ENCODE measurements at places on chromosomes 2 and 18.

DNA sequence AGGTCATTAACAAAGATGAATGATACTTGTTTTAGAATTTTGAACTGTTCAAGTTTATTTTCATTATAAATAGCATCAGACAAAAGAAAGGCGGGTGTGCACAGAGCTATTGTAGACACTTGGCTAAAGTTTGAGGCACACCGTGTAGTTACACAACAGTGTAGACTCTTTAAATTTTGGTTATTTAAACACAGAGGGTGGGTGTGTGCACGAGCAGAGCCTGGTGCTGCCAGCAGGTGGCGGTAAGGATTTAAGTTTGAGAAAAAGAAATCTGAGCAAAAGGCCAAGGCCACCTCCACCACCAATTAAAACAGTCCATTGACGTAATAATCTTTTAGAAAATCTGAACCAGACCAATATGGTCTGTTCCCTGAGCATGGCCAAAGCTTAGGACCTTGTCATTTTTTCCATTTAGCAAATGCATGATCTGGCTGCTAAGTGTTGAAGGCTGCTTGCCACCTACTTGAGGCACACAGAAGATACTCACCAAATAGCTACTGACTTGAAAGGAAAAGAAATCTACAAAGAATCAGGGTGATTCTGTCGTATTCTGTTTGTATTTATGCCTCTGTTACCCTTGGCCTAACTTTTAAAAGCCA, 14.3 kb downstream of the COPS7B start:
- DNase-seq = peak; percentile 28

DNA sequence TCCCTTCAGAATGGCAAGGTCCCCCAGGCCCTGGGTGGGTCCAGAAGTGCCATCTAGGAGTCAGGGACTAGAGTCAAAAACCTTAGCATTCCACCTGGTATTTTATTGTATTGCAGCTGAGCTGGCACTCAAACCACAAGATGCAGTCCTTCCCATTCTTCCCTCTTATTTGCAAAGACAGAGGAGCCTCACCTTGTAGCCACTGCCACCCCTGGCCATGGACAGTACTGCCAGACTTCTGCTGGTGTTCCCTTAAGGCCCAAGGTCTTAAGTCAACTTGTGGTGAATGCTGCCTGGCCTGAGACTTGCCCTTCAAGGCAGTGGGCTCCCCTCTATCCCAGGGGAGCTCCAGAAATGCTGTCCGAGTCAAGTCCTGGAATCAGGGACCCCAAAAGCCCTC, 6.9 kb downstream of the UGT1A10 start:
- DNase-seq = no peak

DNA sequence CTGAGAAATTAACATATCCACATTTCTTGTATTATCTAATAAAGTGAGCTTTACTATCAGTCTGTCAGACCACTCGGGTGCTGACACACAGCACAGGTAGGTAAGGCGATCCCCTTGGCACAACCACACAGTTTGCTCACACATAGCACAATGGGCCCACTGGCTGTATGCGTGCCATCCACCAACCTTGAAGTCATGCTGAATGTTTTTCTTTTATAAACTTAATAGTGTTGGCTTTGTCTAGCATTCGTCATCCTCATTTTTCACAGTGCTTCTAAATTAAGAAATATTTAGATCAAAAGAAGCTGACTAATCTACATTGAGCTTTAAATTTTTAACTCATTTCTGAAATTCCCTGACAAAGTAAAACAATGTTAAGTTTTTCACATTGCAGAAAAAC, 50.0 kb upstream of the PAPOLG start:
- DNase-seq = no peak

DNA sequence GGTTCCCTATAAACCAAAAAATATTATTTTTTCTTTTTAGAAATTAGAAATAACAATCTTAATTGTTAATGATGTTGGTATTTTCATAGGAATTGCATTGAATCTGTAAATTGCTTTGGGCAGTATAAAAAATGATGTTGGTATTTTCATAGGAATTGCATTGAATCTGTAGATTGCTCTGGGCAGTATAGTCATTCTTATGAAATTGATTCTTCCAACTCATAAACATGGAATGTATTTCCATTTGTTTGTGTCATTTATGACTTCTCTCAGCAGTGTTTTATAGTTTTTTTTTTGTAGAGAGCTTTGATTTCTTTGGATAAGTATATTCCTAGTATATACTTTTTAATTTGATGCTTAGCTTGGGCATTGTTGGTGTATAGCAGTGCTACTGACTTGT, 82.0 kb upstream of the NT5C1B start:
- DNase-seq = no peak

DNA sequence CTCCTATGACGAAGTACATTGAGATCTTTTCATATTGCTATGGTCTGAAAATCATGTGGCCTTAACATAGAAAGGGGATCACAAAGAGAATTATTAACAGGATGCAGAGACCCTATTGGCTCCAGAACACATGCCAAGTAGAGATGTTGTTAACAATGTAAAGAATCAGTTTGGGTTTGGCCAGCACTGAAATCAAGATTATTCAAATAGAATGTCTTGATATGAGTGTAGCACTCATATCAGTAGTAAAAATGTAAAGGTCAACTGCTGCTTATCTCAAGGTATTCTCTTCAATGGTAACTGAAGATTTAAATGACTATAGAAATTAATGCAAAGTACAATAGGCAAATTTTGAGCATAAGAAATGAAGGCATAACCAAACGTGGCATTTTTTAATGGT, 262.8 kb downstream of the PTH2R start:
- no peak for DNase-seq

DNA sequence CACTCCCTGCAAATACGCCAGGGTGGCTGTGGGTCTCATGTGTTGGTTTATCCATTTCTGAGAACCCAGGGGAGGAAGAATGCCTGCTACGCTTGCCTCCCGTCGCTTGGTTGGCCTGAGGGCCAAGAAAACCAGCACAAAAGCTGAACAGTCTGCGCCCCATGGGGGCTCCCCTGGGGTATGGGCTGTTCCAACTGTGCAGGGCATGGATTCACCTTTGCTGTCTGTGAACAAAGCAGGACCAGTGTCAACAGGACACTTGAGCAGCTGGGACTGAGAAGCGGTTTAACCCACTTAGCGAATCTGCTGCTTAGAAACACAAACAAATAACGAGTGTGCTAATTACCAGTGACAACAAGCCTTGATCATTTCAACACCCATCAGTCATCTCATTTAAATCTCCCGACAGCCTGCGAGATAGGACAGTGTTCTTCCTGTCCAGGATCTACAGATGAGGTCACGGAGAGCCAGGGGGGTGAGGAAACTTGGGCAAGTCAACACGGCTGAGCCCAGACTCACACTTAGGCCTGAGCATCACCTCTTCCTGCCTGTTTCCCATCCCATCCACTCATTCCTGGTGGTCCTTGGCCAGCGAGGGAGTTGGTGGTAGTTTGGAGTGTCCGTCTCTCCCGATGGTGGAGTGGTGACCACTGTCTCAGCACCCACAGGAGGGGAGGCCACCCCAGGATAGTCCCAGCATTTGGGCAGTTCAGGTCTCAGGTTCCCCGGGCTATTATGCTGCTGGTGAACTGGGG, 111.6 kb upstream of the HAAO start:
- no peak for DNase-seq

GRCh38 chr18:26133652-26134051, at the start of gene PSMA8:
Gene PSMA8, plus strand, starts transcription at chr18:26133869. Its CDS starts 97 bp downstream, at chr18:26133966.
- DNase-seq = peak; percentile 52

DNA sequence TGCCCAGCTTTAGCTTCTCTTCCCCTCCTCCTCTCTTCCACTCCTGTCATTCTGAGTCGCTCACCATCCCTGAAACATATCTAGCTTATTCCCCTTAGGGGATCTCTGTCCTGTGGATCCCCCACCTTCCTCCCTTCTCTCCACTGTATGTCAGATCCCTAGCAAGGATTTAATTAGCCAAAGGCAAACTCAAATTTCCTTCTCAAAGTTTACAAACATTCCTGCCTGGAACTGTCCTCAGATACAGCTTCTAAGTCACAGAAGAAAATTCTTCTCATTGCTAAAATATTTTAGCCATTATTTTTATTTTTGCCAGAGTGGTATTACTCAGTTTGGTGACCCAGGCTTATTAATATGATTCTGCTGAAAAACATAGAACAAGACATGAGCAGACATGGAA, 315.3 kb downstream of the CYP26B1 start:
- no peak for DNase-seq

- DNase-seq = no peak
Observed at GRCh38 chr2:134402410-134402809, 148.5 kb downstream of the MGAT5 start.

DNA sequence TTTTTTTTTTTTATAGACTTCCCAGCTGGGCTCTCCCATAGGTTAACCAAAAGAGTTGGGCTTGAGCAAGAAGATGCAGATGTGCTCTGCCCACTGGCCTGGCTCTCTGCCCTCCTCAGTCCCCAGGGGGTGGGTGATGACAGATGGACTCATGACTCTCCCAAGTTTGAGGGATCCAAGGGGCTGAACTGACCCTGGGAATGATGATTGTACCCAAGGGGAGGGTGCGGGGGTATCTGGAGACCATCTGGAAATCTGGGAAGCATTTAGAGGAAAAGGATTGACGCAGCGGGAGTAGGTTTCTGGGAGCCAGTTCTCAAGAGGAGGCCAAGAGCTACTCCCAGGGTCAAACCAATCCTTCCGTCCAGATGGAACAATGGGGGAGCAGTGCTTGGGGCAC, 330.8 kb downstream of the CYP26B1 start:
- no peak for DNase-seq

GRCh38 chr2:216791303-216791702, 68.6 kb downstream of the TNP1 start:
- no peak for DNase-seq

- DNase-seq = no peak
Observed at GRCh38 chr18:66873899-66874298, 270.0 kb upstream of the CDH19 start.

DNA sequence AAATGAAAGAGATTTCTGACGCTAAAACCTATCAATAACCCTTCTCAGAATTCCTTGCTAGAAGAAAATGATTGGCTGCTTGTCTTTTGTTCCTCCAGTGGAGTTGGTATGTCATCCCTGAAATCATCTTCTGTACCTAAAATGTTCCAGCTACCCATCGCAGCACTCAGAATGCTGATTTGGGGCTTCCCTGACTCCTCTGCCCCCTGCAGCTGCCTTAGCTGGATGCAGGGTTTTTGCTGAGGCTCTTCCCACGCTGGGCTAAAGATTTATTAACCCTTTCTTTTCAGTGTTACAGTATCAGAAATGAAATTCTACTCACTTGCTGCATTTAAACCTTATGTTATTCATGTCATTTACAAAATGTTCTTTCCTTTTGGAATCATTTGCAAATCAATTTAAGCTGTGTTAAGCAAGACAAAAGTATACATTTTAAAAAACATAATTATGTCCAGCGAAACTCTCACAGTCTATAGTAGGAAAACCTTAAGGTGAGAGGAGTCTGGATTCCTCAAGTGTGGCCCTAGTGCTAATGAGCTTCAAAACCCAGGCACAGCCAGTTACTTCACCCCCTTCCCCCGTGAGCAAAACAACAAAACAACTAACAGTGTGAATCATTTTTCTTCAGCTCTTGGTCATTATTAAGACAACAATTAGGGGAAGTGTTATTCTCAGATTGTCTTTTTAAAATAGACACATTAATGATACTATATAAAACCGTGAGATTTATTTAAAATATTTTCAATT, 32.8 kb downstream of the PKP4 start:
- no peak for DNase-seq

GRCh38 chr2:109378682-109379081, 235.1 kb downstream of the SEPTIN10 start:
- DNase-seq = no peak

DNA sequence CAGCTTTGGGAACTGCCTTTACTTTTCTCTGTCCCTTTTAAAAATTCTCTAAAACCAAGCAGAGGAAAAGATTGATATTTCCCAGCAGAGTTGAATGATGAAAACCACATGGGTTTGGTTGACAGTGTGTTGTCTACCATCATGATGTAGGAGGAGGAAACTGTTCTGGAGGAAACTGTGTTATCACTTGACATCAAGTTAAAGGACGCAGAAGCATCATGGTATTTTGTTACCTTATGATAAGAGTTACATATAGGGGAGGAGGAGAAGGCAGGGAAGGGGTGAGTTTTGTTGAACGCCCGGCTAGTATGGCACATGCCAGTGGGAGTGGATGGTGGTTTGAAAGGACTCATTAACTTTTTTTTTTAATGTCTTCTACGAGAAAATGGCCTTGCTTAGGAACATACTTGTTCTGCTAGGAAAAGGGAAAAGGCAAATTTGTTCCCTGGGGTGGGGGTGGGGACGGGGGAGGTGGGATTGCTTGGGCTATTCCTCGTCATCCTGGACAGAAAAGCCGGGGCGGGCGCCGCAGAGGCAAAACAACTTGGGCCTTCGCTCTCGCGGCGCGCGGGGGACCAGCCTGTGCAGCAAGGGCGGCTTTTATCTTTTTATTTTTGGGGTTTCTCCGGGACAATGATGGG, 766 bp downstream of the TMEM17 start:
- no peak for DNase-seq

DNA sequence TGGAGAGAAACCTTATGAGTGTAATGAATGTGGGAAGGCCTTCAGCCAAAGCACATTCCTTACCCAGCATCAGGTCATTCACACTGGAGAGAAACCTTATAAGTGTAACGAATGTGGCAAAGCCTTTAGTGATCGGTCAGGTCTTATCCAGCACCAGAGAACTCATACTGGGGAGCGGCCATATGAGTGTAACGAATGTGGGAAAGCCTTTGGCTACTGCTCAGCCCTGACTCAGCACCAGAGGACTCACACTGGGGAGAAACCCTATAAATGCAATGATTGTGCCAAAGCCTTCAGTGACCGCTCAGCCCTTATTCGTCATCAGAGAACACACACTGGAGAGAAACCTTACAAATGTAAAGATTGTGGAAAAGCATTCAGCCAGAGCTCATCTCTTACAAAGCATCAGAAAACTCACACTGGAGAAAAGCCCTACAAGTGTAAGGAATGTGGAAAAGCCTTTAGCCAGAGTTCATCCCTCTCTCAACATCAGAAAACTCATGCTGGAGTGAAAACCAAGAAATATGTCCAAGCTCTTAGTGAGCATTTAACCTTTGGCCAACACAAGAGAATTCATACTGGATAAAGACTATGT, 7.8 kb downstream of the ZNF892 start:
- no peak for DNase-seq

- no peak for DNase-seq
Observed at GRCh38 chr2:206443735-206444527, 599 bp downstream of the ADAM23 start.

DNA sequence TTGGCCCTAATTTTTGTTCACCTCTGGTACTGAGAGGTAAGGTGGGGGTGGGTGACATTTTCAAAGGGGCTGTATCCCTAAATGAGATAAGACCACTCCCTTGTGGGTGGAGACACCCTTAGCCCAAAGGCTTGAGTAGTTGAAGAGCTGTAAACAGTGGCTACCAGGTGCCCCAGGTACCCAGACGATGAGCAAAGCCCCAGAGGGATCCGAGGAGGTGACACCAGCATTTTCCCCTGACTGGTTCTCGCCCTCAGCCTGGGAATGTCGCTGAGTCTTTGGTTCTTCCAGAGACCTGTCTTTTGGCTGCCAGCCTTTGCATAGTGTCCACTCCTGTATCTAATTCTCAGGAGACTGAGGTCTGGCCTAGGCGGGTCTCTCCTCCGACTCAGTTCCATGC, 36.5 kb downstream of the RRM2 start:
- DNase-seq = no peak

GRCh38 chr2:139007130-139007529, 226.9 kb upstream of the NXPH2 start:
- DNase-seq = no peak
